ENCODE measurements at places on chromosomes 16 and 17.

DNA sequence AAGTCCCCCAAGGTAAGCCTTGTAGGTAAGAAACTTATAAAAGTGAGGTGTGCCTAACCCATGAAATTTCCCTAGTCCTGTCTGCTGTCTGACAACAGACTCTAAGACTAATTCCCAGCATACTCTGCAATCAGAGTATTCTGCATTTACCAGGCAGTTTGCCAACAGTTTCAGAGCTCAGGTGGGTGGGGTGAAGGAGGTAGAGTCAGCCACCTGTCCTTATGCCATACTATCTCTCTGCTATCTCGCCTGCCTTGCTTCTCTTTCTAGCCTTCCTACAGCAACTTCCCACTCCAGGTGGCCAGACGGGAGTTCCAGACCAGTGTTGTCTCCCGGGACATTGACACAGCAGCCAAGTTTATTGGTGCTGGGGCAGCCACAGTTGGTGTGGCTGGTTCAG, 2.3 kb downstream of the ATP5MC1 start:
- no peak for DNase-seq

- no peak for DNase-seq
These were observed 9.6 kb downstream of the DCTN5 start for GRCh38 chr16:23650674-23651416.

GRCh38 chr16:73304008-73304774, 256.3 kb upstream of the ZFHX3 start:
- DNase-seq, result no peak

GRCh38 chr17:19714542-19715411, 1.6 kb downstream of the SLC47A2 start:
- no peak for DNase-seq

DNA sequence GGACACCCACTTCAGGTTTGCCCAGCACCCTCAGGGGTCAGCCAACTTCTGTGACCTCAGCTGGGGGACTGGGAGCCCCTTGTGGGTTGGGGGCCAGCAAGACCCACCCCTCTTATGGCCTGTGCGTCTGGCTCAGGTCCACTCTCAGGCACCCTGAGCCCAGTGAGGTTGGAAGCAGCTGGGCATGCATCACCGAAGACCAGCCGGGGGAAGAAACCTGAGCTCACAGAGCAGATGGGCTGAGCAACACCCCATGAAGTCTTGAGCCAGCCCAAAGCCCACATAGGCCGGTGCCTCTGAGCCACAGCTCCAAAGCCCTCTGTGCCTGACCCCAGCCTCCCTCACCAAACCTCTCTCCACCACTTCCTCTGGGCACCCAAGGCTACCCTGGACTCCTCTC, 166.7 kb downstream of the RBFOX3 start:
- DNase-seq, result no peak

DNA sequence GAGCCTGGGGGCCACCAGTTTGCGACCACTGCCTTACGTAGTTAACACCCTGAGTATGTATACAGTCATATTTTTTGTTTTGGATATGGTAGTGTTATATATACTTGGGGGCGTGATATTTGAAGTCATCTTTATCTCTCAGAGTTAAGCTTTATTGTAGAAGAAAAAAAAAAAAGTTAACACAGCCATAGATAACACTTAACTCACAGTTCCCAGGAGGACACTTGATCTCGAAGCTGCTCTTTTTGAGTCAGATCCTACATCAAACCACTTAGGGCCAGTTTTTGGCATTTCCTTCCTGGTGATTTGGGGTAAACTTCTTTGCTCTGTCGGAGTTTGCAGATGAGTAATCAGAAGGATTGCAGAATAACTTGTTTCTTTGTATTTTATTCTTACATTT, 5.8 kb downstream of the ITPRIPL2 start:
- DNase-seq, result no peak

DNA sequence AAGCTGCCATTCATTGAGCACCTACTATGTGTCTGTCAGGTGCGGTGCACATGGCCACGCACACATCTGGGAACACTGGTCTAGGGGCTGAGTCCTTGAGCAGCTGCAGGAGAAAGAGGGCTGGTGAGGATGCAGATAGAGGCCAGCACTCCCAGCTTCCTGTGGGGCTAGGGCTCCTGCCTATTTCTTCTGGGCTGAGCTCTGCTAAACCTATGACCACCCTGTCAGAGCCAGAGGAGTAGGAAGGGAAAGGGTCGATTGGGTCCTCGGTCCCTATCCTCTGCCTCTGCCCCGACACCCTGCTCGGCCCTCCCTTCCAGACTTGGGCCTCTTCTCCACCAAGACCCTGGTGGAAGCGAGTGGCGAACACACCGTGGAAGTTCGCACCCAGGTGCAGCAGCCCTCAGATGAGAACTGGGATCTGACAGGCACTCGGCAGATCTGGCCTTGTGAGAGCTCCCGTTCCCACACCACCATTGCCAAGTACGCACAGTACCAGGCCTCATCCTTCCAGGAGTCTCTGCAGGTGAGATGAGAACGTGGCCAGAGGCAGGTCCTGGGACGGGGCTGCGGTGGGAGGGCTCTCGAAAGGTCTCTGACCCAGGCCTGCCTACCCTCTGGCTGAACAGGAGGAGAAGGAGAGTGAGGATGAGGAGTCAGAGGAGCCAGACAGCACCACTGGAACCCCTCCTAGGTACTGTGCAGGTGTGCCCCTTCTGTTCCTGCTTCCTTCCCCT, 4.0 kb upstream of the TMEM88 start:
- DNase-seq, result no peak

GRCh38 chr16:50297301-50298074, 31.1 kb downstream of the ADCY7 start:
- DNase-seq, result no peak

DNA sequence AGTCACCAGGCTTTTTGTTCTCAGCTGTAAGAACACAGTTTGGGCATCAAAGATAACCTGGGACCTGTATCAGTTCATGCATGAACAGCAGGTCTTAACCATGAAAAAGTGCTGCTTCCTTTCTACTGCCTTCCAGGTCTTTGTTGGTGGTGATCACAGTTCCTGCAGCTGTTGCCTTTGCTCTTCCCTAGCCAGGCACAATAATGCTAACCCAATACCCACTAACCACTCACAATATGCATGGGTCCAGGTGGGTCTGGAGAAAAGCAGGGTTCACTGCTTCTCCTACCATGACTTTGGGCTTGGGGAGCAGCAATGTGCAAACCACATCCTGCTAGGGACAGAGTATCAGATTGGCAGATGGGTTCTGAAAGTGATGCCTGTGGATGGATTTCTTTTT, 396.9 kb downstream of the UTP18 start:
- DNase-seq, result no peak

GRCh38 chr16:5058476-5058875, 7.3 kb downstream of the C16orf89 start:
- no peak for DNase-seq

GRCh38 chr16:78310196-78310595, 210.7 kb downstream of the WWOX start:
- DNase-seq, result no peak

All from activated CD4-positive, alpha-beta T cell treated with anti-CD3 and anti-CD28 coated beads, Interleukin-2, amount 50 U/mL, for 24 hours (primary cell).